ENCODE measurements at places on chromosomes 4 and X.

DNA sequence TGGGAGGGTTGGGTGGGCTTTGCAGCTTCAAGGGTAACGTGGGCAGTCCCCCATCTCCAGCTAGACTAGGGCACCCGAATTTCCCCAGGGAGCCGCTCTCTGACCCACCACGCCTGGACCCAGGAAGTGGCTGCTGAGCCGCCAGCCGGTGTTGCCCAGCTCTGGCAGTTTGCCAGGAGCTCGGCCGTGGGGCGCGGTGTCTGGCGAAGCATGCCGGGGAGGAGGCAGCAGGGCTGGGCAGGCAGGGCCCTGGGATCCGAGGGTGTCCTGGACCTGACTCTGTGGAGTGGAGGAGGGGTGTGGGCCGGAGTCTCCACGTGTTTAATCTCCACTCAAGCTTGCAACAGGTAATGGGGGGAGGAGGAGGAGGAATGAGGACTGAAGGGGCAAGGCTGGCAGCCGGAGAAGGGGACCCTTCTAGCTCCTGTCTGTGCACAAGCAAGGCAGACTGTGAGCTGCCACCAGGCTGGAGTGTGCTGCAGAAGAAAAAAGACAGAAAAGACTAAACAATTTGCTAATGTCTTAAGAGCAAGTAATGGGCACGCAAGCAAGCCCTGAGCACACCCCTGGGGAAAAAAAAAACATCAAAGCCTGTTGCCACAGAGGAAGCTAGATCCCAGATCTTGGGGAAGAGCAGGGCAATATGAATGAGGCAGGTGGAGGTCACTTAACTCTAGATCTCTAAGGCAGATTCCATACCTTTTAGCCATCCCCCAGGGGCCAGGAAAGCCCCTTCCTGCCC, 2.4 kb downstream of the LONRF3 start:
- peak; percentile 28 for DNase-seq

GRCh38 chrX:68261060-68261672, 172.1 kb downstream of the OPHN1 start:
- no peak for DNase-seq

- DNase-seq: no peak
These were observed 109.2 kb downstream of the PHKA2 start for GRCh38 chrX:18874560-18875255.

- no peak for DNase-seq
These were observed 24.4 kb upstream of the PLA2G12A start for GRCh38 chr4:109754093-109754857.

GRCh38 chr4:185700048-185700447, 111.9 kb downstream of the SORBS2 start:
- no peak for DNase-seq

DNA sequence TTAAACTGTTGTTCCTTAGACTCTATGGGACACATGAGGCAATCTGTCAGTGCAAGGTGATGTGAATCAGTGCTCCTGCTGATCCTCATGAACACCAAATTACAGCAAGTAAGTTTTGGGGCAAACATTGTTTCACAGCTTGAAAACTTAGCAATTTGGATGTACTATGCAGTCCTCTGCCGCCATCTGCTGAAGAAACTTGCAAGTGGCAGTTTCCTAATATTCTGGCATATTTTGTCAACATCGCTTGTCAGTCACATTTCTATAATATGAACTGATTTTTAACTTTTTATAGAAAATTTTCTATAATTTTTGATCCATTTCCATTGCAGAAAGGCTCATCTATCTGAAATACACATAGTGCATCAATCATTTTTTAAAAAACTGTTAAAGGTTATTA, 56.3 kb downstream of the ZAR1 start:
- peak; percentile 18 for DNase-seq

GRCh38 chr4:176207839-176208238, 12.5 kb upstream of the SPATA4 start:
- DNase-seq: no peak

GRCh38 chrX:152601848-152602616, 35.7 kb upstream of the GABRQ start:
- no peak for DNase-seq

GRCh38 chr4:37447886-37448285, 203.3 kb downstream of the NWD2 start:
- DNase-seq: no peak

DNA sequence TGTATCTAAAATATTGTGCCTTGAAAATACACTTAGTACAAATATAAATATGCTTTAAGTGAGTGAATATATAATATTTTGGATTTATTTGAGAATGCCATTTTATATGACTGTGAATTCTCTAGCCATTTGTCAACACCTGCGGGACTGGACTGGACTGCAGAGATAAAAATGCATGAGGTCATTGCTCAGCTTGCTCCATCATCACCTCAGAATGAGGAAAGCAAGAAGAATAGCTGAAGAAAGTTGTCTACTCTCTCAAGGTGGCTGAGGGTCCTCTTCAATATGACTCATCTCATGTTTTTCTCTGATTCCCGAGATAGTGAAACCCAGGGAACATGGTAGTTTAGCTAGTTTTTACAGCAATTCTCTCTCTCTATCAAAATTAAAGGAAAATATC, 732.5 kb upstream of the AGA start:
- DNase-seq: no peak

GRCh38 chr4:179927473-179927872, 2315.7 kb upstream of the TENM3 start:
- no peak for DNase-seq

GRCh38 chrX:104013606-104014005, at the start of gene H2BW1:
Gene H2BW1 (minus strand): TSS chrX:104013708. CDS start chrX:104013576, 132 bp downstream.
- DNase-seq: no peak

GRCh38 chr4:111838406-111838930, 306.8 kb upstream of the FAM241A start:
- DNase-seq: no peak

DNA sequence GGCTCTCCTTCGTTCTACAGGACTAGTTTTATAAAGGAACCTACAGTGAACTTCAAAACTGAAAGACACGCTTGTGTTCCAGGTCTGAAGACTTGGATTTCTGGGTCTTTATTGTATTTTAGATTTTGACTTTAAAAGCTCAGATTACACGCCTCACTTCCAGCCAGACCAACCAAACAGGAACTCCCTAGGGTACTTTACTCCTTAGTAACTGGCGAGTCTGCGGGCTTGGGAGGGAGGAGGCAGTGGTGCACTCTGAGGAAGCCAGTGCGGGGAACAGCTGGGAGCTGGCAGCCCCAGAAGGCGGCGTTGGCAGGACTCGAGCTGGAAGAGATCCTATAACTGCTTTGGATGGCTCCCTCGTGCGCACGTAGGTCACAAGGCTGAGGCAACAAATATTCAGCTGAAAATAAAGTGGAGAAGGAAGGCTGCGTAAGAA, 391 bp upstream of the PHKA1 start:
- no peak for DNase-seq

DNA sequence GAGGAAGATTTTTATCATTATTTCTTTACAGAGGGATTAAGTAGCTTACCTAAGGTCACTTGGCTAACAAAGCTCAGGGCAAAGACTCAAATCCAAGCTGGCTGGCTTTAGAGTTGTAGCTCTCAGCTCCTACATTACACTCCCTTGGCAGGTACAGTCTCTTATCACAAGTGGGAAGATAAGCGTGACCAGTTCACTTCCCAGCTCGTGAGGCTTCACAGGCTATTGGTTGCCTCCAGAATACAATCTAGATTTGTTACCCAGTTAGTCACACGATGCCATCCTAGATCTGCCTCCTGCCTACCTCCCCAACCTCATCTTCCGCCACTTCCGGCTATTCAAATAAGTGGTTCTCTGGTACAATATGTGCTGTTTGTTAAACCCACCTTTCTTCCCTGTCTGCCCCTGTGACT, 3.7 kb downstream of the MMRN1 start:
- DNase-seq: no peak

Data from stimulated activated CD4-positive, alpha-beta T cell treated with anti-CD3 and anti-CD28 coated beads, Interleukin-4, amount 100 ng/mL, for 24 hours (primary cell).